ENCODE measurements at places on chromosomes 7 and 10.

DNA sequence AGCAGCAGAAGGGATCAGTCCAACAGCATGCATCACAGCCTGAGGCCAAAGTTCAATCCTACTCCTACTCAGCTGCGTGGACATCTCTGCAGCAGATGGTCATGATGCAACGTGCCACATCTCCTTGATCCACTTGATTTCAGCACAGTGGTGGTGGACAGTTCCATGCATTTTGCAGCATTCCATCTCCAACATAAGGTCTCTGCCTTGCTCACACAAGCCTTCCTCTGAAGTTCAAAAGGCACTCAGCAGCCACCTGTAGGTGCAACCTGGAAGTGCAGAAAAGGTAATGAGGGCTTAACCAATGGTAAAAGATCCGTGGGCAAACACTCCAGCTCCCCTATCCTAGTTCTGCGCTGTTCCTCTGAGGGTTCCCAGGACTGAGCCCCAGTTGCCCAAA is 57.5 kb upstream of the CHCHD3 start:
- DNase-seq, result no peak

DNA sequence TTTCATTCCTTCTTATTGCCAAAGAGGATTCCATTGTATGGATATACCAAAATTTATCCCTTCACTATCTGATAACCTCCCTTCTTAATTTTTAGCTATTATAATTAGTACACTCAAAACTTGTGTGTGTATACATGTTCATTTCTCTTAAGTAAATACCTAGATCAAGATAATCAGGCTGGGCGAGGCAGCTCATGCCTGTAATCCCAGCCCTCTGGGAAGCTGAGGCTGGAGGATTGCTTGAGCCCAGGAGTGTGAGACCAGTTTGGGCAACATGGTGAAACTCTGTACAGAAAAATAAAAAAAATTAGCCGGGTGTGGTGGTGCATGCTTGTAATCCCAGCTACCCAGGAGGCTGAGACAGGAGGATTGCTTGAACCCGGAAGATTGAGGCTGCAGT is 15.8 kb upstream of the ACHE start:
- DNase-seq, result no peak

- no peak for DNase-seq
Measured at GRCh38 chr10:126021833-126022500, 125.6 kb downstream of the FANK1 start.

- no peak for DNase-seq
Measured at GRCh38 chr7:27199849-27200760, at the start of gene HOXA13. Gene HOXA13 (minus strand): TSS chr7:27200091. CDS start chr7:27200077, 14 bp downstream.

- no peak for DNase-seq
Measured at GRCh38 chr10:20888620-20889330, 8.3 kb downstream of the NEBL start.

GRCh38 chr7:45576249-45576929 is 2.2 kb downstream of the ADCY1 start:
- DNase-seq, result no peak

Measured in stimulated activated CD4-positive, alpha-beta T cell treated with anti-CD3 and anti-CD28 coated beads, Interleukin-12 subunit alpha, Interleukin-12 subunit beta, amount 100 ng/mL, for 4 hours (primary cell).